NCI-H524 treated with DMSO at 0.1 percent for 48 hours (cell line): ENCODE measurements at places on chromosomes 13 and 19.
A peak's percentile ranks its signal among the peaks of the same experiment; 100 is the strongest.

DNA sequence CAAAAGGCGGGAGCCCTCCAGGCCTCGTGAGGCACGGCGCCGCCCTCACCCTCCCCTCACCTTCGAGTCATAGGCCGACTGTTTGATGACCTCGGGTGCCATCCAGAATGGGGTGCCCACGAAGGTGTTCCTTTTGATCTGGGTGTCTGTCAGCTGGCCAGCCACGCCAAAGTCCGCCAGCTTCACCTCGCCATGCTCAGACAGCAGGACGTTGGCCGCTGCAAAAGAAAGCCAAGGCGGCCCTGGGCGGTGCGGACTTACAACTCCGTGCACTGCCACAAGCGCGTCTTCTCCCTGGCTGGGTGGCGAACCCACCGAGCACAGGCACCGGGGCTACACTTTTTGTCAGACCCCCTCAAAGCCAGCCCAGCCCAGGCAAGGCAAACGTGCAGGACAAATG, 102.1 kb downstream of the STK24 start:
- DNase-seq = no peak

- no peak for DNase-seq
Measured at GRCh38 chr13:23749288-23749873, 139.8 kb downstream of the MIPEP start.

- DNase-seq = no peak
Measured at GRCh38 chr13:20796791-20797508, 23.2 kb upstream of the EEF1AKMT1 start.

- DNase-seq = no peak
Measured at GRCh38 chr13:39144391-39144790, 106.1 kb downstream of the NHLRC3 start.

- peak; percentile 91 for DNase-seq
Measured at GRCh38 chr13:84129966-84130365, 247.7 kb upstream of the SLITRK1 start.

- DNase-seq = no peak
Measured at GRCh38 chr19:10290357-10290875, 664 bp downstream of the ICAM5 start.
